Activated CD4-positive, alpha-beta T cell treated with anti-CD3 and anti-CD28 coated beads for 36 hours (primary cell): ENCODE measurements at places on chromosomes 2 and 18. TPM values are rescaled to one million over a fixed set of nuclear protein-coding genes. Genes with fewer than 3 reads are reported as not detected.

Gene RNMT
- total RNA-seq = 64.3 TPM

Gene SCRN3
- total RNA-seq = 14.1 TPM

Gene EFEMP1
- not detected for total RNA-seq

Gene GALNT13
- not detected for total RNA-seq

Gene CYS1
- total RNA-seq = not detected

Gene ASB18
- total RNA-seq = not detected

Gene EPG5
- 13.6 TPM for total RNA-seq

DNA sequence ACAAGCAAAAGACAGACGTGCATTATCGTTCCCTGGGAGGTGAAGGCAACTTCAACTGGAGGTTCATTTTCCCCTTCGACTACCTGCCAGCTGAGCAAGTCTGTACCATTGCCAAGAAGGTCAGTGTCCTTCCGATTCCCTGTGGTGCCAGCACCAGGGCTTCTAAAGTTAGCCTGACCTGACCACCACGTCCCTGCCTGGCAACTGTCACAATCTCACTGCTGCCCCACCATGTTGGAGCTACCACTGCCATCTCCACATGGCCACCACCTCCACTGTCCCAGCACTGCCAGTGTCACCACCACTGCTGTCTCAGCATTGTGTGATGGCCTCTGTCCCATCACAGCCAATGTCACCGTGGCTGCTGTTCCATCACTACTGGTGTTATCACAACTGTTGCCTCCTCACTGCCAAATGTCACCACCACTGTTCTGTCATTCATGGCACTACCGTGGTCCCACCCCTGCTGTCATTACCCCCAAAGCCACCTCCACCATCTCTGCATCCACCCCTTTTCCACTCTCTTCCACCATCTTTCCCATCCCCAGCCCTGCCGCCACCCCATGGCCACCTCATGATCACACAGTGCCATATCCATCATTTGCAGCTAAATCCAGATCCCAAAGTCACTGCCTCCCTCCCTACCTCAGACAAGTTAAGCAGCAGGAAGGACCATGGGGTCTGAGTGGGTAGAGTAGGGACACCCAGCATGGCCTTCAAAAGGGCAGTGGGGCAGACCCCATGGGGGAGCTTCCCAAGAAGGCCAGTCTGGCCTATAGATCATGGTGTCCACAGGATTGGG, 216.5 kb downstream of the DYSF start:
- no peak for DNase-seq

DNA sequence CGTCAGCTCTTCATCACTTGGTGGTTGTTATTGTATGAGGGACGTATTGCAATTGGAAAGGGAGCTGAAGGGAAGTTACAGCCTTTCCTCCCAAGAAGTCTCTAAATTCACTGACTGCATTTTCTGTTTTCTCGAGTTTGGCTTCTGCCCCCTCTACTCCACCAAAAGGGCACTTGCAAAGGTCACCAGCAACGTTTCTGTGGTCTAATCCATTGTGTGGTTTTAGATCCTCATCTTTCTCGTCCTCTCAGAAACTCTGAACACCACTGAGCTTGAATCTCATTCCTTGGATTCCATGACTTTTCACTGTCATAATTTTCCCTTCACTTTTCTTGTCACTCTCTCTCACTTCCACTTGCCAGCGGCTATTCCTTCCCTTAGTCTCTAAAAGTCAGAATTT, 308.0 kb downstream of the AFF3 start:
- DNase-seq = no peak

DNA sequence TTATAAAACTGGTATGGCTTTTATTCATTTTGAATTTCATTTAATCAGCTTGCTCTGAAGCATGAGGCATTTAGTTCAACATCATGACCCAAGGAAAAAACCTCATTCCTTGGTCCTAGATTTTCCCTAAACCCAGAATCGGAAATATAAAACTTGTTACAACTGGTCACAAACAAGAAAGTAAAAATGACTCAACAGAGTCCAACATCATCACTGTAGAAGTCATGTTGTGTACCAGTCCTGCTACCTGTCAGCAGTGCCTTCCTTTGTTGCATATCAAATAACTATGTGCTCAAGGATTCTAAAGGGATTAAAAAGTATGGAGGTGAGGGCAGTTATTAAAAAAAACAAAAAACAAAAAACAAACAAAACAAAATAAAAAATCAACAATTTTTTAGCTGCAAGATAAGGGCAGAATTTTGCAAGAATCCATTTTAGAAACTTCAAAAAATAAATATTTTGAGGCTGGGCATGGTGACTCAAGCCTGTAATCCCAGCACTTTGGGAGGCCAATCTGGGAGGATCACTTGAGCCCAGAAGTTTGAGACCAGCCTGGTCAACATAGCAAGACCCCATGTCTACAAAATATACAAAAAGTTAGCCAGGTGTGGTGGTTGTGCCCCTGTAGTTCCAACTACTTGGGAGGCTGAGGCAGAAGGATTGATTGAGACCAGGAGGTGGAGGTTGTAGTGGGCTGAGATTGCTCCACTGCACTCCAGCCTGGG, 18.4 kb downstream of the NCKAP1 start:
- DNase-seq = no peak

- DNase-seq = no peak
These were observed 31.5 kb upstream of the TMBIM1 start for GRCh38 chr2:218323526-218324472.

GRCh38 chr18:27996801-27997272, 180.1 kb downstream of the CDH2 start:
- no peak for DNase-seq

DNA sequence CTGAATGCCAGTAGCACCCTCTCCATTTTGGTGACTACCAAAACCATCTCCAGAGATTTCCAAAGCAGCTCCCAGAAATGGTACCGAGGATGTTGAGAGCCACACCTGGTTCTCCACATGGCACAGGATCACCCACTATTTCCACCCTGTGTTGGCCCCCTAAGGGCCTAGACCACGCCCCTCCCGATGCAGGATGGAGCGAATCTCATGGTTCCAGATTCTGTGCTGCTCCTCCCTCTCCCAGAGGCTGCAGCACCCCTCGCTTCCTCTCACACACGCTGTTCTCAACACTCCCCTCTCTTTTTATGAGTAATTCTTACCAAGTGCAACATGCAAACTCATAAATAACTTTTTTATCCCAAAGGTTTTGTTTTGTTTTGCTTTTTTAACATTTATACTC, 571.5 kb downstream of the STK39 start:
- no peak for DNase-seq

- no peak for DNase-seq
These were observed 160.0 kb downstream of the EIPR1 start for GRCh38 chr2:3217646-3218045.
